T-cell (primary cell): ENCODE measurements at places on chromosomes 5 and 9. TPM values are rescaled to one million over a fixed set of nuclear protein-coding genes. Genes with fewer than 3 reads are reported as not detected.
A peak's percentile ranks its signal among the peaks of the same experiment; 100 is the strongest.

The SLC1A3 gene
- 0.23 TPM for total RNA-seq

The IFNA21 gene
- total RNA-seq: not detected

The FBN2 gene
- total RNA-seq: 0.61 TPM

The FST gene
- total RNA-seq: not detected

The ISL1 gene
- not detected for total RNA-seq

The GABRA1 gene
- total RNA-seq: not detected

The TARS1 gene
- 26.7 TPM for total RNA-seq

The SLC6A18 gene
- total RNA-seq: not detected

The OBP2B gene
- total RNA-seq: not detected

The DMRTA1 gene
- total RNA-seq: not detected

The TTC16 gene
- 6.2 TPM for total RNA-seq

GRCh38 chr5:3299441-3299840, 296.2 kb upstream of the IRX1 start:
- H3K27ac ChIP-seq: no peak overlapping the region
- no peak for DNase-seq
- no peaks in the 10 kb centered on the region for H3K36me3 ChIP-seq
- no peak overlapping the region for H3K4me3 ChIP-seq
- peaks cover 4% of the 10 kb centered on the region for H3K27me3 ChIP-seq
- H3K4me1 ChIP-seq: no peaks in the 10 kb centered on the region

- H3K27ac ChIP-seq: no peak overlapping the region
- no peaks in the 10 kb centered on the region for H3K27me3 ChIP-seq
- no peak for DNase-seq
- no peak overlapping the region for H3K4me3 ChIP-seq
These were observed 66.2 kb upstream of the SSBP2 start for GRCh38 chr5:81817086-81817485.

- no peaks in the 10 kb centered on the region for H3K36me3 ChIP-seq
- H3K4me3 ChIP-seq: no peak overlapping the region
- no peaks in the 10 kb centered on the region for H3K27me3 ChIP-seq
- no peak overlapping the region for H3K27ac ChIP-seq
- no peak for DNase-seq
These were observed 548.2 kb upstream of the CLINT1 start for GRCh38 chr5:158406884-158407823.

DNA sequence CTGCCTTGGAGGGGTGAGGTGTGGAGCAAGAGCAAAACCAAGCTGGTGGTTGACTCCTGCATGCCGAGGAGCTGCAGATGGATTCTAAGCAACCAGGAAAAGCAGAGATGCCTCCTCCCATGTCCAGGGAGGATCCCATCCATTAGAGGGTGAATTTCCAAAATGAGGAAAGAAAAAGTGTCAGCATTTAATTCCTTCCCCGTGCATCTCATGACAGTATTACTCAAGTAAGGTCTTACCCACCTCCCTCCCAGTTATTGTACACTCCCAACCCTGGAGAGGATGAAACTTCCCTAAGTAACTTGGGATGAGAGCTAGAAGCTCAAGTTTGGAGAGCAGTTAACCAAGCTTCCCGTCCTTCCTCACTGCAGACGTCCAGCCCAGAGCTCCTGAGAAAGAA, 19.9 kb downstream of the C9orf152 start:
- DNase-seq: no peak
- H3K27me3 ChIP-seq: no peaks in the 10 kb centered on the region
- no peak overlapping the region for H3K27ac ChIP-seq
- no peak overlapping the region for H3K4me3 ChIP-seq
- no peaks in the 10 kb centered on the region for H3K4me1 ChIP-seq

DNA sequence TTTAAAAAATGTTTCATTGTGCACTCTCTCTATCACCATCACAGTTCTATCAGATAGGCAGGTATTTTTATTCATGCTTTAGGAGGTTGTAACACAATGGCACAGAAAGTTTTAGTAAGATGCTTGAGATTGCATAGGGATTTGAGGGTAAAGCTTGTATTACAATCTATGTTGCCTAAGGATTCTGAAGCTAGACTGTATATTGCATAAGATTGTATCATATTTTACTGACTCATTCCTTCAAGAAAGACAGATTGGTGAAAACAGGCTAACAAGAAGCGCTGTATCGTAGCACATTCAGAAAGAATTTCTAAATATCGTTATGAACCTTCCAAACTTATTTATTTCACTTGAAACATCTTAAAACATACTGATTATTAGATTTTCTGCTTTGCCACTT, 577.7 kb downstream of the EBF1 start:
- no peaks in the 10 kb centered on the region for H3K27me3 ChIP-seq
- H3K4me3 ChIP-seq: no peak overlapping the region
- H3K36me3 ChIP-seq: no peaks in the 10 kb centered on the region
- H3K4me1 ChIP-seq: peaks cover 25% of the 10 kb centered on the region

GRCh38 chr9:128304971-128305288, 17.3 kb downstream of the TRUB2 start:
- no peak overlapping the region for H3K27ac ChIP-seq
- no peak overlapping the region for H3K4me3 ChIP-seq
- H3K36me3 ChIP-seq: peaks cover 13% of the 10 kb centered on the region

DNA sequence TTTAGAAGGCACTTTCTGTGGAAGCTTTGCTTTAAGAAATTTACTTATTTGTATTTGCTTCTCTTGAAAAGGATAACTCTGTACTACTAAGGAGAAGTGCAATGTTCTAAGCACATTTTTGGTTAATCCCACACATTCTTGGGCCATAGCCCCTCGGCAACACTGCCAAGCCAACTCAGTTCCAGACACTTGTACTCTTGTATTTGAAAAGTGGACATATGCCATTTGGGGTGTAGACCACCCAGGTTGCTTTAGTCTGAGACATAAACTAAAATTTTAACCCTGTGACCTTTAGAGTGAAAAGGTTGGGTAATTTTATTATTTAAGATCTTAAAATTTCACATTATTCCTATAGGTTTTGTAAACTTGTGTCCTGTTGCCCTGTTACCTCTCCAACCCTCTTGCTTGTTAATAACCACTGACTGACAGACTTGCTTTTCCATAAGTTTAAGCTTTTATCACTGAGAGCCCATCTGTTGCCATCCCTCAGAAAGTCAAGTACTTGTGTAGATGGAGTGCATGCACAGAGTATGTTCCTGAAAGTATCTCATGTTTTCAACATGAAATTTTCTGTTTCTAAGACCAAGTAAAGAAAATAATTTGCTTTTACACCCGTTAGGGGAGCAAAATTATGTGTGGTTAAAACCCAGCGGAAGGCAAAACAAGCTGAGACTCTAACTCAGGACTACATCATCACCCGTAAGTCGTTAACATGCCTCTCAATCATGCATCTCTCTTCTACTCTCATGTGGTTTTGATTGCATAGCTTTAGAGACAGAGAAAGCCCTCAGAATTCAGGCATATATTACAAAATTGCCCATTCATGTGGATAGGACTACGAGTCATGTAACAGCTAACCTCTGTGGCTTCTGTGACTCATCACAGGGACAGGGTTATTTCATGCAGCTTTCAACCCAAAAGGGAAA, 117.3 kb downstream of the GDNF start:
- H3K27me3 ChIP-seq: no peaks in the 10 kb centered on the region
- no peak overlapping the region for H3K27ac ChIP-seq

- DNase-seq: no peak
- no peaks in the 10 kb centered on the region for H3K4me1 ChIP-seq
- no peak overlapping the region for H3K4me3 ChIP-seq
- no peak overlapping the region for H3K27ac ChIP-seq
- H3K27me3 ChIP-seq: no peaks in the 10 kb centered on the region
These were observed 810.5 kb downstream of the DNAH5 start for GRCh38 chr5:13133951-13134350.

- no peak for DNase-seq
- H3K27me3 ChIP-seq: no peaks in the 10 kb centered on the region
- no peak overlapping the region for H3K4me3 ChIP-seq
- H3K27ac ChIP-seq: no peak overlapping the region
These were observed 215.6 kb upstream of the DMAC1 start for GRCh38 chr9:8014997-8015682.

- no peaks in the 10 kb centered on the region for H3K27me3 ChIP-seq
- no peak for DNase-seq
- no peak overlapping the region for H3K4me3 ChIP-seq
- no peak overlapping the region for H3K27ac ChIP-seq
These were observed 40.8 kb upstream of the ORM1 start for GRCh38 chr9:114282104-114282485.

- no peaks in the 10 kb centered on the region for H3K4me1 ChIP-seq
- H3K4me3 ChIP-seq: no peak overlapping the region
- H3K27ac ChIP-seq: no peak overlapping the region
- DNase-seq: no peak
- no peaks in the 10 kb centered on the region for H3K36me3 ChIP-seq
These were observed 59.3 kb upstream of the RIOK2 start for GRCh38 chr5:97242341-97242740.

- no peak overlapping the region for H3K27ac ChIP-seq
- DNase-seq: no peak
- no peaks in the 10 kb centered on the region for H3K36me3 ChIP-seq
These were observed 43.4 kb downstream of the UBE2R2 start for GRCh38 chr9:33860200-33860871.

DNA sequence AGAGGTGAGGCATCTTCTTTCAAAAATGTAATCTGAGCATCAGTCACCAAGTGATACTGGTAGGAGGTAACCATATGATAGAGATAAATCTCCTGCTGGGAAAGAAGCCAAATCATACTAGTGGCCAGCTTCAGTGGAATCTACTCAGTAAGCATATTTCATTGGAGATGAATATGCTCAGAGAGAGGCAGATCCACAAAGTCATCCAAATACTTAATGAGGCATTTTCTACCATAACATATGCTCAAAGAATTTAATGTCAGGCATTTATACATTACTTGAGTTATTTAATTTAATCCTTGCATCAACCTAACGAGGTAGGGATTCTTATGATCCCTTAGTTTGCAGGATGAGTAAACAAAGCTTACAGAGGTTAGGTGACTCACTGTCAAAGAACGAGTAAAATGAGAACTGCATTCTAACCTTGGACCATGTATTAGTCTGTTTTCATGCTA, 50.9 kb upstream of the DMRTA1 start:
- no peak for DNase-seq
- no peaks in the 10 kb centered on the region for H3K36me3 ChIP-seq
- no peaks in the 10 kb centered on the region for H3K4me1 ChIP-seq
- no peaks in the 10 kb centered on the region for H3K27me3 ChIP-seq
- no peak overlapping the region for H3K4me3 ChIP-seq

- peaks cover 44% of the 10 kb centered on the region for H3K4me1 ChIP-seq
- peaks cover 14% of the 10 kb centered on the region for H3K36me3 ChIP-seq
- no peak for DNase-seq
- no peak overlapping the region for H3K27ac ChIP-seq
These were observed 3.5 kb downstream of the SURF1 start for GRCh38 chr9:133352635-133353340.

DNA sequence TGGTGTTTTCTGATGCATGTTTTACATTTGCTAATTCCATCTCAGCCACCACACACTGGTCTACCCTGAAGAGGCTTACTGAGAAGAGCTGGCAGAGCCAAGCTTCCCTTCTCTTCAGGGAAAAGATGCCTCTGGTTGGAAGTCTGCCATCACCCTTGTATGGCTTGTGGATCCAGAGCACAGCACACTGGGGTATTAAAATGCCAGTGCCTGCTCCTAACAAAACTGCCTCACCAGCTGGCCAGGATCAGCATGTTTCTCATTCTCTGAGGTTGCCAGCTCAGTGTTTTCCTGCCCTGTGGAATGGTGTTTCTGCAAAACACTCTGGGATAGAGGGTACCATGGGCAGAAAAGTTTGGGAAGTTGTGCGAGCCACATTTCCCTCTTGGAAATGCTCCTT, 31.6 kb upstream of the ZNF618 start:
- no peak for DNase-seq
- no peaks in the 10 kb centered on the region for H3K36me3 ChIP-seq
- H3K27ac ChIP-seq: no peak overlapping the region
- H3K4me3 ChIP-seq: no peak overlapping the region
- H3K4me1 ChIP-seq: no peaks in the 10 kb centered on the region
- H3K27me3 ChIP-seq: no peaks in the 10 kb centered on the region

DNA sequence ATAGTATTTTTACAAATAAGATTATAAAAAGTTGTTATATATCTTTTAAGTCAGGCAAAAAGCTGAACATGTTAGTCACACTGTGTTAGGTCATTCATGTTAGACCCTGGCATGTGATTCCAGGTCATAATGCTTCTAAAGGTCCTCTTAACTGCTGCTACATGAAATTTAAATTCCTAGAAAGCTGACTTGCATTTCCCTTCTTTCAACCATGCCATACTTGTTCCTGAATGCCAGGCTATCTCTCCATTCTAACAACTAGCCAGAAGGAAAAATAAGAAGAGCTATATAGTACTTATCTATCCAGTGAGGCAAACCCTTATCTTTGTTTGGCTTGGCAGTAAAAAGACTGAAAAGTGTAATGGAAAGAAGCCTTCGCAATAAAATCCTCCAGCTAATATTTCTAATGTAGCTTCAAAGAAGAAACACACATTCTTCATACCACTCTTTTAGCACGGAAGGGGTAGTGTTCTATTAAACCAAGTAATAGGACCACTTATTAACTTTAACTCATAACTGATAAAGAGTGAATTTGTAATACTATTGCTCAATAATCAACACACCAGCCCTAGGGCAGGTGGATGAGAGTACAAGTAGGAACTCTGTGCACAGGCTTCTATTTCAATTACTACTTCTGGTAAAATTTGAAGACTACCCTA, 310.2 kb downstream of the PDE4D start:
- peaks cover 4% of the 10 kb centered on the region for H3K27me3 ChIP-seq
- no peak overlapping the region for H3K27ac ChIP-seq
- no peaks in the 10 kb centered on the region for H3K4me1 ChIP-seq
- no peaks in the 10 kb centered on the region for H3K36me3 ChIP-seq
- H3K4me3 ChIP-seq: no peak overlapping the region
- DNase-seq: no peak

GRCh38 chr5:88833371-88834130, 49.4 kb downstream of the MEF2C start:
- H3K27ac ChIP-seq: no peak overlapping the region
- H3K4me3 ChIP-seq: no peak overlapping the region
- DNase-seq: peak; percentile 11
- no peaks in the 10 kb centered on the region for H3K36me3 ChIP-seq
- no peaks in the 10 kb centered on the region for H3K27me3 ChIP-seq
- no peaks in the 10 kb centered on the region for H3K4me1 ChIP-seq

DNA sequence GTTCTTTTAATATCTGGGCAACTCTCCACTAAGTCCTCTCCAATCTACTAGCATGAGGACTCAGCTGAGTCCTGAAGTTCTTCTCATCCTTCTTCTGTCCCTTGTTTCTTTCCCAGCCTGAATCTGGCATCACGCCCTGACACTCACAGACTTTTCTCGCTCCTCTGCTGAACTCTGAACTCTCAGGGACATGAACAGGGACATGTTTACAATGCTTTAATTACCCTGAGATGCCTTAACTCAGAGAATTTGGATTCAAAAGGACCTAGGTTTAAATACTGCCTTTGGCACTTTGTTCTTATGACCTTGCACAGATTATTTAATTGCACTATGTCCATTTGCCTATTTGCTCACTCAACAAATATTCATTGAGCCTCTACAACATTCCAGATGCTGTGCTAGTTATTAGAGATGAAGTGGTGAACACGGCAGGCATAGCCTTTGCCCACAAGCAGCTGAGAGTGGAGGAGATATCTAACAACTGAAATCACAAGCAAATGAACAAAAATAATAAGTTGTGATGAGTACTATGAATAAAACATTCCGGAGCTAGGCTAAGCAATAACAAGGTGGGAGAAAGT, 106.0 kb downstream of the ADRB2 start:
- H3K36me3 ChIP-seq: no peaks in the 10 kb centered on the region
- H3K27me3 ChIP-seq: no peaks in the 10 kb centered on the region
- DNase-seq: no peak
- no peak overlapping the region for H3K4me3 ChIP-seq
